ENCODE measurements at places on chromosomes 4 and X.

DNA sequence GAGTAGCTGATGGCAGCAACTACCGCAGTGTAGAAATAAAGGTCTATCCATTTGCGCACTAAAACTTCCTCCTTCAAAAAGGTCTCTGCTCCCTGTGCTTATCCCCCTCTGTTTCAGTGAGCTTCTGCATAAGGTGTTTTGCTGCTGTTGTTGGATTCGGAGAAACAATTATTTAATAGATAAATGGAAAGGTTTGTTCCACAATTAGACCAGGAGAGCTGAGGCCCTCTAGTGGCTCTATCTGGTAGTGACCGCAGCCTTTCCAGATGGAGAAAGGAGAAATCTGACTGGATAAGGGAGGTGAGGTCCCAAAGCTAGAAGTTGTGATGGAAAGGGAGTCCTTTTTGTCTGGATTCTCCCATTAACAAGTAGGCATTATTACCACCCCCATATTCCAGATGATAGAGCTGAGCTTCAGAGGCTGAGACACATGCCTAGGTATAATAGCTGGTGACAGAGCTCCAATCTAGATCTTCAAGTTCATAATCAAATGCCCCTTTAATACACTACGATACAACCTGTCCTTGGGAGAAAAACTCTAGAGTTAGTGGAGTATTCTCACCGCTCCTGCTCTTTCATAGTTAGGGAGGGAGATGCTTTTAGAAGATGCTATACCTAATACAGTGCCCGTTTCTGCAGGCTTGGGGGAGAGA is 5.1 kb upstream of the GABRQ start:
- peak; percentile 69 for DNase-seq

- DNase-seq, result no peak
These were observed 14.8 kb downstream of the HTRA3 start for GRCh38 chr4:8284391-8284790.

- DNase-seq, result no peak
These were observed 189.2 kb downstream of the SHROOM3 start for GRCh38 chr4:76624241-76624681.

DNA sequence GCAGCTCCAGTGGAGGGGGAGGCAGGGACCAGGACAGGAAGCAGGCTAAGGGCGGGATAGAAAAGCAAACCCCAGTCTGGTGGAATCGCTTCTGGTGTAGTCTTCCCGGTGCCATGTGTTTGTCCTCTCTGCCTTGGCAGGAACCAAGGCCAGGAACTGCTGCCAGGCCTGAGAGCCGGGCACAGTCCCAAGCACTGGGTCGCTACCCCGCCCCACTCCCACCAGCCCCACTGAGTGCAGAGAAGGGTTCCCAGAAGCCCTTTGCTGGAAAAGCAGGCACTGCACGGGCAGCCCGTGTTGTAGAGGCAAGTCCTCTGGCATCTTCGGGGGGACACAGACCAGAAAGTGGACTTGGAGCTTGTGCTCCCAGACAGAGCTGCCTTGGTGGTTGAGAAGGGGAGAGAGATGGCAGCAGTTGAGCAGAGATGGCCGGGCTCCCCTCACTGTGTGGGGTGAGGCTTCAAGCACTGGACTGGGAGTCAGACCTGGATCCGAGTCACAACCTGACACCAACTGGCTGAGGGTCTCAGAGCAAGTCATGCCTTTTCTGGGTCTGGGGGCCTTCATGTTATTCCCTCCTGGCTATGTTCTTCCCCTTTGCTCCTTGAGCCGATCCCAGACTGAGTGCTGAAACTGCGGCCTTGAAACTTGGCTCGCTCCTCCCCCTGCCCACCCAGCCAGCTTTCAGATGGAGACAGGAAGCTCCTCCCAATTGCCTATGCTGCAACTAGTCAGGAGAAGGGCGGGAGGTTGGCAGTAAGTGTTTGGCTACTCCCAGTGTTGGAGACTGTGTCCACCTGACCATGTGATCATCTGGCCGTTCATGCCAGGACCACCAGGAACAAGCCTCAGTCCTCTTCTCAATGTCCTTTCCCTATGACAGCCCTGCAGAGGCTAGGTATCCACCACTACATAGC is 59.7 kb upstream of the MTM1 start:
- no peak for DNase-seq

GRCh38 chr4:188876881-188877280 is 737.6 kb downstream of the TRIML1 start:
- no peak for DNase-seq

GRCh38 chrX:30230395-30230794 is at the start of gene MAGEB3:
TSS of gene MAGEB3 (plus strand) at chrX:30230657. CDS start at chrX:30235925, 5,268 bp downstream.
- no peak for DNase-seq

DNA sequence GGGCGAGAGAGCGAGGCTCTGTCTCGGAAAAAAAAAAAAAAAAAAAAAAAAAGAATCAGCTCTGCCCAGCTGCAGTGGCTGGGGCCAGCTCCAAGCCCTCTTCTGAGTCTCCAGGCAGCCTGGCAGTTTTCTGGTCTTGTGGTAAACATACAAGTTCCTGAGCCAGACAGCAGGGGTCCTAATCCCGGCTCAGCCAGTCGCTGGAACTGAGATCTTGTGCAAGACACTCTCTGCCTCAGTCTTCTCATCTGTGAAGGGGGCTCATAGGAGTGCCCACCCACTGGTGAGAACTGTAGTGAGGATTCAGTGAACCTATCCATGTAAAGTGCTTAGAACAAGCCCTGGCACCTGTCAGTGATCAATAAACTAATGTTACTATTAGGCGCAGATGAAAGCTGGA is 41.8 kb downstream of the C4orf50 start:
- DNase-seq, result no peak

GRCh38 chr4:119087121-119087520 is 48.5 kb upstream of the MYOZ2 start:
- DNase-seq, result no peak

DNA sequence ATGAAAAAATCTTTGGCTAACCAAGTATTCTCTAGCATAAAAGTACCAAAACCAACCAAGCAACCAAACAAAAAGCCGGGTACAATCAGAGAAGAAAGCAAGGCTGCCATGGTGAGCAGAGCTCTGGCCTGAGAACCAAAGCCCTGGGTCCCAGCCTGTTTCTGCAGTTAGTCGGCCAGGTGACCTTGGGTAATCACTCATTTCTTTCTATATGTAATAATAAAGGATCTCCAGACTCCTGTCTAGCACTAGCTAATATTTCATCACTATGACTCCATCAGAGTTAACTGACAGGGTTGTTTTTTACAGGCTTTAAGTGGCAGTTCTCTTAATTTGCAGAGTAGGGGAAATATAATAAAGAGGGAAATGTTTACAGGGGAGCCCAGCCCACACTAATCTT is 34.0 kb upstream of the RASGEF1B start:
- DNase-seq, result no peak

DNA sequence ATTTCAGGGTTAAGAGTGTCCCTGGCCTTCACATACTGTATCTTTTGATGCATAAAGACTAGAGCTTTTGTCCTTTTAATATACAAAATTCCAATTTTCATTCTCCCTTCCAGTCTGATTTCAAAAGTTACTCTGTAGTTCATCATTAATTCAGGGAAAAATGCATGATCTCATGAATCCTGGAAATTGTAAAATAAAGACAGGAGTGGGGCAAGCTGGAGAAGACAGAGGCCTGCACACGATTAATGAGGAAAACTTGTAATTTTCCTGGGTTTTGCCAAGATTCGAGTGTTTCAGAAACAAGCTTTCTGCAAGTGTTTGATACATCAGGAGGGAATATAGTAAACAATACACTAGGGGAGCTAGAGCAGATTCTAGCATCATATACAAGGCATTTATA is 947.9 kb downstream of the FAT4 start:
- DNase-seq, result no peak

DNA sequence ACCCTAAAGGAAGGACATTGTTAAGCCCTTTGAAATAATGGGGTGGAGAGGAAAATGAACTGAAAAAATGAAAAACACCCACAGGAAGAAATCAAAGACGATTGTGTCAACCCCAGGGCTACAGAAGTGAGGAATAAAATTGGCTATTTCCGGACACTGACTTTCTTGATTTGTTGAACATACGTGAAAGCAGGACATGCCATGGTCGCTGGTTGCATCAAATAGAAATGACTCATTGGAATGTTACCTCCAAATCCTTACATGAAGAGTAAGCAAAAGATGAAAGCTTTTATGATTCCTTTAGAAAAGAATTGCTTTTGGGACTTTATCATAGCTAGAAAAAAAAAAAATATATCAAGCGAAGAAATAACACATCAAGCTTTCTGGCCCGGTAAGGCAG is 75.3 kb downstream of the DCUN1D4 start:
- DNase-seq, result no peak

Data from OCI-M1 (cell line).